ENCODE measurements at places on chromosomes 4 and X.

DNA sequence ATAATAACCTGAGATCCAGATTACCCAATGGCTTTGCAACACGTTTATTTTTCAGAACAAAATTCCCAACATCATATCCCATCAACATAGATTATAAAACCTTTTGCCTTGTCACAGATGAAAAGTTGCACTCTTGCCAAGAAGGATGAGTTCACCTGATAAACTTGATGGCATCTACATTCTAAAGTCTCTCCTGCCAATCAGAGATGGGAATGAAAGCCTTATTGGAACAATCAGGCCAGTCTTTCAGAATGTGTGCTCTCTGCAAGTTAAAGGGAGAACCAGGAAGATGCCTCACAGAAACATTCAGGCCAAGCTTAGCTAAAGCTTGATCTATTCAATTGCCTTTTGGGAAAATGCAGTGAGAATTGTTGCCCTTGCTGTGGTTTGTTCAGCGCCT, 1.3 kb downstream of the LPAR4 start:
- DNase-seq: no peak

DNA sequence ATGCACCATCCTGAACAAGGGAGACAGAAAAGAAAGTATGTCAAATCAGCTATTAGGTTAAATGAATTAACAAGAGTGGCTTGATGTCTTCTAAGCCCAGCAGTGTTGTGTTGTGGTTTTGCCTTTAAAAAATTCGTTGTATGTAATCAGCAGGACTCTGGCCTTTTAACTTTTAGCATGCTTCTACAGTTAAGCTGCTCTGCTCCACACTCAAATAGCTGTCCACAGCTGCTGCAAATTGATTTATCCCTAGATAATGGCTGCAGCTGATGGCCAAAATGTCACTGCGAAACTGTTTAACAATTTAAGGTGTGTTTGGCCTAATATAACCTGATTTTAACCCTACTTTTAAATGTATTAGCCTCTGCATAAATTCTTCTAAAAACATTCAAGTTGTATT, 85.8 kb downstream of the CXXC4 start:
- DNase-seq: no peak

DNA sequence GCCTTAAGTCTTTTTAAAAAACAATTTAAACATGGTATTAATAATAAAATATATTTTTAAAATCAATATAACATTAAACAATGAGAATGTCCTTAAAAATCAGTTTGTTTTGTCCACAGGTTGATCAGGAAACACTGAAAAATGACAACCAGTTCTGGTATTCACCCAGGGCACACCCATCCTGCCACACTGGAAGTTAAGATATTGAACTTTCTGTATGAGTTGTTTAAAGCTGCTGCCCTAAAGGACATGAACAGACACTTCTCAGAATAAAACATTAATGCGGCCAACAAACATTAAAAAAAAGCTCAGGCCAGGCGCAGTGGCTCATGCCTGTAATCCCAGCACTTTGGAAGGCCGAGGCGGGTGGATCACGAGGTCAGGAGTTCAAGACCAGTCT, 15.0 kb upstream of the HOPX start:
- DNase-seq: no peak

GRCh38 chr4:54281054-54281766, 52.1 kb downstream of the PDGFRA start:
- no peak for DNase-seq

DNA sequence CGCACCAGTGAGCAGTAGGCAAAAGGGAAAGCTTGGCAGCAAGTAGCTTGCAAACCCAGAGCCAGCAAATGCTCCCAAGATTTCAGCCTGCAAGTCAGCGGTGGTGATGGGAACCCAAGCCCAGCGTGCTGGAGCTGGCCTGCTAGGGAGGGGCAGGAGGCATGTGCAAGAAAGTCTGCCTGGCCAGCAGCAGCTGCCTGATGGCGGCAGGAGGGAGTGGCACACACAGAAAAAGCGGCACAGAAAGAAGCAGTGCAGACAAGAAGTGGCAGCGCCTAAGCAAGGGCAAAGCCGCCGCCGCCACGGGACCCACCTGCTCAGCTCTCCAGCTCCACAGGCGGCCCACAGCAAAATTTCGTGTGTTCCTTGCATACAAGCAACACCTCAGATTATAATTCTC, 1206.5 kb upstream of the PABPC4L start:
- DNase-seq: no peak

DNA sequence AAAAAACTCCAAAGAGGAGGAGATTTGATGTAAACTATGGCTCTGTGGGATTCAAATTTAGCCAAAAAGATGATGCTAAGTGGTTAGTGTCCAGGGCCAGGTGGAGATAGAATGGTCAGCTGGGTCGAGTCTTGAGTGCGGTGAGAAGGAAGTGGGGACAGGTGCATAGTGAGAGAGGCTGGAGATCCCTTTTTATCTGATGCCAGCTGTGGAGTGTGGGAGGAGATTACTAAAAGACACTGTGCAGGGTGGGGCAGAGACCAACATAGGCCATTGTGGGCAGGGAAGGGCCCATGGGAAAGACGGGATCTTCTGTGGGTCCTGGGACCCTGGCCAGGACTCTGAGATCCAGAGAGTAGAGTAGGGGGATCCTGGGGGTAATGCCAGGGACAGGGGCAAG, 34.6 kb upstream of the LEF1 start:
- DNase-seq: no peak

- no peak for DNase-seq
Measured at GRCh38 chr4:166675411-166675810, 558.9 kb downstream of the SPOCK3 start.

GRCh38 chr4:73896416-73896815, 27.2 kb downstream of the CXCL1 start:
- no peak for DNase-seq
